Foreskin melanocyte (primary cell): ENCODE measurements at places on chromosomes 7 and 10.

DNA sequence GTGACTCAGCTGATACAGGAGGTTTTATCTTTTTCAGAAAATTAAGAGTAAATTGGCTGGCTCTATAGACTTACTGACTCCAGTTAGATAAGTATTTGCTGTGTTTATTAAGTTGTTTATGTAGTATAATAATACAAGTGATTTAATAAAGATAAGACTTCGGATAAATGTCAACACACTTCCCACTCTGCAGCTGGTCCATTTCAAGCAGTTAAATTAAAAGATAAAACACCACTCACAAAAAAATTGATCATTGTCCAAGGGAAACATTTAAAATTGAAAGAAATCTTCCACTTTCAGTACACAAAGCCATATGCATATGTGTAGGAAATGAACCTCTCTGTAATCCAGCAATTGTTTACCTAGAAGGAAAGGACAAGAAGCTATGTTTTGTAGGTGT lies 106.1 kb upstream of the SP8 start:
- no peak for DNase-seq

DNA sequence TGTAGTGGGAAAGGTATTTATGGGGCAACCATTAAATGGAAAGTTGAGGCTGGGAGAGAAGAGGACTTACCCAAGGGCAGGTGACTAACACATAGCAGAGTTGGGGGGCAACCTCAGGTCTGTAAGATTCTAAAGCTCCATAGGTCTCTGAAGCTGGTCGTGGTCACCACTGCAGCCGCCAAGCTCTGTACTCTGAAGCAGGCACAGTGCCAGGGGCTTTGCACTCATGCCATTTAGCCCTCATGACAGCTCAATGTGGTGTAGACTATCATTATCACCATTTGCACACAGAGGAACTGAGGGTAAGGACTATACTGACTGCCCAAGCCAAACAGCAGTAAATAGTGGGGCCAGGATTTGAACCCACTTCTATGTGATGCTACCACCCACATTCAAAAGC lies 32.5 kb upstream of the TMEM273 start:
- no peak for DNase-seq

DNA sequence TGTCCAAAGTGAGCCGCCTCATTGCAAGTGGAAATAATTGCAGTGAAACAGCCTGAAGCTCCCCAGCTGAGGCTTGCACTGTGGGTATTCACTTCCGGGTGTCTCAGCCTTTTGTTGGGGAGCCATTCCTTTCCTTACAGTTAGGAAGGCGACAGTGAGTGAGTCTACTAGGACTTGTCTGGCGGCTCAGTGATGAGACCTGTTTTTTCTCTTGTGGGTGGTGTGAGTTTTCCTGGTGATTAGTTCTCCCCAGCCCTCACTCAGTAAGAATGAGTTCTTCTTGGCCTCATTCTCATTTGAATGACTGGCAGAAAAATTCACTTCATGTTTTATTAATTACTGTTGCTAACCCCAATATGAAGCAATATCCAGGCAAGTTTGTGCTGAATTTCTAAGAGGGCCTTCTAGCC lies 2.6 kb downstream of the PGAM1 start:
- DNase-seq, result no peak

DNA sequence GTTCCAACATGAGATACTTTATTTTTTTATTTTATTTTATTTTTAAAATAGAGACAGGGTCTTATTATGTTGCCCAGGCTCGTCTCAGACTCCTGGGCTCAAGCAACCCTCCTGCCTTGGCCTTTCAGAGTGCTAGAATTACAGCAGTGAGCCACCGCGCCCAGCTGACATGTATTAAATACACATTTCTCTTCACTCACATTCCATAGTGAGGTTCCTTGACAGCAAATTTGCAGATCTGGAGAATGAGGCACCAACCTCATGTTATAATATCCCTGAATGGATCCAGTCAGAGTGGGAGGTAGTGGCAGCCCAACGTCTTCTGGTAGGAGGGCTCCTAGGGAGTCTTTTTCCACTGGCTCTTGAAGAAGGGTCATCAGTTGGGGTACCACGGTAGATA lies 46.1 kb downstream of the OGDH start:
- no peak for DNase-seq

DNA sequence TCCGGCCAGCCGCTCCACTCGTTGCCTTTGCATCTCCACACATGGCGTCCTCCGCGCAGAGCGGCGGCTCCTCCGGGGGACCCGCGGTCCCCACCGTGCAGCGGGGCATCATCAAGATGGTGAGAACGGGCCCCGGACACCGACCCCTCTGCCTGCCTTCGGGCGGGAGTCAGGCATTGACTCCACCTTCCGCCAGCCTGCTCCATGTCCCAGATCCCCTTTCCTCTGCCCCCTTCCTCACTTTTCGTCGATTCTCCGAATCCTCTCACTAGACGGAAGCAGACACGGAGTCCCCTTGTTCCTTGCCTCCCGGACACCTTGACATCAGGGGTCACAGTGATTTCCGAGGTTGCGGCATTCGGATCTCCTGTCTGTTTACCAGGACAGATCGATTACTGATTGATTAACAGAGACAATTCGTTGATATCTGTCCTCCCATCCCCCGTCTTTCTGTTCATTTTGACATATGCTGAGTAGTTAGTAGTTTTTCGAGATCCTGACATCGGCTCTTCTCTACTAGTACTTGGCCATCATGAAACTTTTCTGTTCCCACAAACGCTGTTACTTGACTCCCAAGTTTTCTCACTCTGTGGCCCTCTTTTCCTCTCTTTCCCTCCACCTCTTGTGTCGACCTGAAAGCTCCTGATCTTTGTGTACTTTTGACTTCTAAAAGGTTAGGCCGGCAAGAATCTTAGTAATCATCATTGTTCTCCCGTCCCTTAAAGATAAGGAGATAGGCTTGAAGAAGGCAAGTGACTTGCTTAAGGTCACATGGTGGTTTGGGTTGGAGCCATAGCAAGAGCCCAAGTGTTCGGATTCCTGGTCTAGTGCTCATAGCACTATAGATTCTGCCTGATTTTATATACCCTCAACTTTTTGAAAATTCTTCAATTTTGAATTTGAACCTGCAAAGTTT lies 597 bp downstream of the SND1 start:
- DNase-seq, result no peak

DNA sequence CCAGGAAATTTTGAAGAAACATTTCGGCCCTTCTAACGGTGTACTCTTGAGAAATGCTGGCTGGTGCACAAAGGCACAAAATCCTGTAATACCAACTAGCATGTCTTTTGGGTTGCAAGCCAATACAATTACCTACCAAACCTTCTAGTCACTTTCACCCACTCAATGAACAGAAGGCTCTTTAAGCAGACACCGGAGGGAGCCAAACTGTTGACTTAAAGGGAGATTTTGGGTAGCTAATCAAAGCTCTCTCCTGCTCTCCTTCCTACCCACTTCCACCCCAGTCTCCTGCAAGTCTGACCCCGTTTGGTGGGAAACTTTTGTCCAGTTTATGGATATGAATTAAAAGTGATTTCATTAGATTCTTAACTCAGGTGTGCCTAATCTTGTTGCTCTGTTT lies 24.0 kb downstream of the GRM3 start:
- DNase-seq, result no peak

GRCh38 chr10:84704101-84704500 lies 375.7 kb downstream of the CCSER2 start:
- no peak for DNase-seq

GRCh38 chr7:153567426-153567825 lies 484.8 kb upstream of the DPP6 start:
- DNase-seq, result no peak

DNA sequence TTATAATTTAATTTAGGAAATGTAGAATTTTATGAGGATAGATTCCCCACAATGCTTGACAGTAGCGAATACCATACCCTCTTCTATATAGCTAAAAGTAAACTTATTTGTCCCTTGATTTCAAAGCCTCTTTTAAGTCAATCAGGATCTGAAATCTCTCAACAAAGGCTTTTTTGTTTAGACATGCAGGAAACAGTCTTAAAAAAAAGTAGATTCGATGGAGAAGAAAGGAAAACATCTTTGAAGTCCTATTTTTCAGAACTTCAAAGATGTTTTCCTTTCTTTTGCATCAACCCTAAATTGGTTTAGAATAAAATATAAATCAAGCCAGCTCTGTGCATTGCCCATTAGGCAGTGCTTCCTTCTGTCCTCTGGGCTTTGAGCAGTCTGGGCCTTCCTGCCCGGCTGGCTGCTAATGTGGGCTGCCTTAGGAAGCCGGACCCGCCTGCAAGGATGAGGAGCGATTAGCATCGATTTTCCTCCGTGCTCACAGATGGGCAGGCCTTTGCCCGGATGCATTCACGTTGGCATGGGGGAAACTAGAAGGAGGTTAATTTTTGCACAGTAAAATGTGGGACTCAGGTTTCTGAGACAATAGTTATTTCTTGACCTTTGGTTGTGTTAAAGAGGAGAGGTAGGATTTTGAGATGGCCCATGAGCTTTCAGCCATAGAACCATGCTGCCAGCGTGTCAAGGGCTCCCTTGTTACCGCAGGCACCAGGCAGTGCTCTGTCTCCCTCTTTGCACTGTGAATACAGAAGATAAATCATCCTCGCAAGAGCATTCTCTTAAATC lies 15.5 kb downstream of the MSRB2 start:
- DNase-seq, result peak; percentile 56

GRCh38 chr10:98235846-98236245 lies 32.1 kb downstream of the LOXL4 start:
- no peak for DNase-seq

GRCh38 chr7:130490311-130490791 lies 1.5 kb upstream of the MEST start:
- DNase-seq, result no peak

DNA sequence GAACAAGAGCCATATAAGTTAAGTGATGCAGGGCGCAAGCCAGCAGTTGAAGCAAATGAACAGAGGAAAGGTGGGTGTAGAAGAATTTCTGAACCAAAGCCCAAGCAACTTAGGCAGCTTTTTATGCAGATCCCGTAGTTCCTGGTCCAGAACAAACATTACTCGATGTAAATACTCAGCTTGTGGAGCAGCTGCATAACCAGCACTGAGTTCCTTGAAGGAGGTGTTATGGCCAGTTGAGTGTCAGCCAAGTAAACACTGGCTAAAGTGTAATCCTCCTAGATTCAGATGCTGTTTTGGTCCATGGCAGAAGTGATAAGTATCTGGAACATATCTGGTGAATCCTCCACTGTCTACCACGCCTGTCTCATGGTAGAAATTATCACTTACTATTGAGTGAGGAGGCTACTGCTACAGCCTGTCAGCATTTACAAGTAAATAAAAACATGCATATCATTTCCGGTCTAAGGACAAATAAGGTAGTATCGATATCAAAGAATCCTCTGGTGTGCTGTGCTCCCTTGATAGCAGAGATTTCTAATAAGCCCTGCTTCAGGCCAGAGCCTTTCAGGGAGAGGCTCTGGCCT lies 213.9 kb downstream of the DYNC1I1 start:
- no peak for DNase-seq

- no peak for DNase-seq
Measured at GRCh38 chr7:21869785-21870402, 75.8 kb downstream of the CDCA7L start.

DNA sequence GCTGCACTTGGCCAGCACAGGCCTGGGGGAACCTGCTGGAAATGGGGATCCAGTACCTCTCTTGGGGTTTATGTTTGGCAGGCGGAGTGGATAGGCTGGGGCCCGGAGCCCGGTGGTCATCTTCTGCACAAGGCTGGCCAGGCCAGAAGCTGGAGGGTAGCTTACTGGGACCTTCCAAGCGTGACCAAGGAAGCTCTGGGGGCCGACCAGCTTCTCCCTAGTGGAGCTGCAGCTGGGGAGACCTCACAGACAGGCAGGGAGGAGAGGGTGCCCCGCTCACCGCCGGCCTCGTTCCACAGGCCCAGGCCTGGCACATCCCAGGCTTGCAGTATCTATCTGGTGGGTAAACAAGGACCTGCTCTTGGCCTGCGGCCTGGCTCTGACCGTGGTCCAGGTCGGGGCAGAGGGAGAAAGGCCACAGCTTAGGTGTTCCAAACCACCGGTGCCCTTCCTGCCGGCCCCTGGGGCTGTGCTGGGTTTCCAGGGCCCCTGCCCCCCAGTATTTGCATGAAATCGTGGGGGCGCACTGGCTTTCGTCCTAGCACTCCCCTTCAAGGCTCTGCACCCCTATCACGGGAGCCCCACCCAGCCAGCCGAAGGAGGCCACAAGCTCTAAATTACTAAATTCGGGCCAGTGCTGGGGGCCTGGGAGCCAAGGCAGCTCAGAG lies 1.5 kb upstream of the ELFN1 start:
- DNase-seq, result no peak

GRCh38 chr7:98991141-98991540 lies 112.8 kb downstream of the TRRAP start:
- DNase-seq, result no peak

DNA sequence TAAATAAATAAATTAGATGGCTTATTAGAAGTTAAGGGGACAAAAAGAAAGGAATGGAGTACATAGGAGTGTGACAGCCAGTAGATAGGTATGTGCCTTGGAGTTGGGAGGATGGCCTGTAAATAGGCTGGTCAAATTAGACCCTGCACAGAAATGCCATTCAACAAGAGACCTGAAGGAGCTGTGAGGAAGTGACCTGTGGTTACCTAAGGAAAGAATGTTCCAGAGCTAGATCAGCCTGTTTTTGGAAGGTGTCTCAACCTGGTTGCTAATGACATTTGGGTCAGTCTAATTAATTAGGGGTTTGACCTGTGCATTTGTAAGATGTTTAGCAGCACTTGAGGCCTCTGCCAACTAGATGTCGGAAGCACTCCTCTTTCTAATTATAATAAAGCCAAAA lies 315.3 kb upstream of the PLXDC2 start:
- DNase-seq, result no peak

DNA sequence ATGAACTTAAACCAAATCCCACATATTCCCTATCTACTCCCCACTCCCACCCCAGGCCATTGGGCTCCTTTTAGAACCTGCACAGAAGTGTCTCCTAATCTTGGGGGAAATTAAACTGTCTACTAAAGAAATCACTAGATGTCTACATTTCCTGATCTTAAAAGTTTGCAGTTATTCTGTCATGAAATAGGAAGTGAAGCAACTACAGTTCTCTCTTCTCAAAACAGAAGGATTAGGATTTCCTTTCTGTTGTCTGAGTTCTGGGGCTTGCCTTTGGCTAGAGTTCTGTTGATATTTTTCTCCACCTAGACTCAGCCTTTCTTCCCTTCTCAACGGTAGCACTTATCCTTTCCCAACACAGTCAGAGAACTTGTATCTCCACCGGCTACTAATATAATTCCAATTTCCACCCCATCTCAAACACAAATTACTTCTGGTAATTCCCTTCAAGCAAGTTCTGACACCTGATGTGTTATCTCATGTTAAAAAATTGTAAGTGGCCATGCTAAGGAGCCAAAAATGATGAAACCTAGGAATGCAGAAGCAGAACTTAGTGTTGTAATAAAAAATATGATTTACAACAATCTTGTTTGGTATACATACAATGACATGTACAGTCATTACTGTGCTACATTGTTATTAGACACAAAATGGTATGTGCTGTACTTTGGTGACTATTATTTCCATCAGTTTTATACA lies 12.1 kb downstream of the OR9A4 start:
- no peak for DNase-seq

- DNase-seq, result no peak
Measured at GRCh38 chr10:74079936-74080590, 70.6 kb downstream of the AP3M1 start.
